ENCODE measurements at places on chromosomes 13 and 19.

- peak; percentile 88 for DNase-seq
These were observed 36.1 kb downstream of the ACTN4 start for GRCh38 chr19:38683393-38684077.

DNA sequence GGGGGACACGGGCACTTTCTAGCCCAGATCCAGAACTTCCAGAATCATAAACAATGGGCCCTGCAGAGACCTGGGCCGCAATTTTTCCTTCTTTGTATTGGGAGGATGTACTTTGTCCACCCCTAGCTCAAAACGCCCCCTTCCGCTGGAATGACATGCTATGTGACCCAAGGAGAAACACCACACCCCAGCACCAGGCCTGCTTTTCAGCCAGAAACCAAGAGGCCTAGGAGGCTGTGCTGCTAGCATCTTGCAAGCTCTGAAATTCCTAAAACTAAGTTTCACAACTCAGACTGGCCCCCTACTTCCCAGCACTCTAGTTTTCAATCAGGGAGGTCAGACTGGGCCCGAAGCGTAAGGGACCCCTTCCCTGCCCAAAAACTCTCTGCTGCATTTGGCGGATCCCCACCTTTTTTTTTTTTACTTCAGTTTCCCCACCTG, 538 bp downstream of the LSM4 start:
- DNase-seq = peak; percentile 55

- DNase-seq = no peak
These were observed 4.9 kb upstream of the ZSWIM4 start for GRCh38 chr19:13790354-13790753.

GRCh38 chr19:54282686-54283470, 2.0 kb upstream of the LILRB2 start:
- no peak for DNase-seq

DNA sequence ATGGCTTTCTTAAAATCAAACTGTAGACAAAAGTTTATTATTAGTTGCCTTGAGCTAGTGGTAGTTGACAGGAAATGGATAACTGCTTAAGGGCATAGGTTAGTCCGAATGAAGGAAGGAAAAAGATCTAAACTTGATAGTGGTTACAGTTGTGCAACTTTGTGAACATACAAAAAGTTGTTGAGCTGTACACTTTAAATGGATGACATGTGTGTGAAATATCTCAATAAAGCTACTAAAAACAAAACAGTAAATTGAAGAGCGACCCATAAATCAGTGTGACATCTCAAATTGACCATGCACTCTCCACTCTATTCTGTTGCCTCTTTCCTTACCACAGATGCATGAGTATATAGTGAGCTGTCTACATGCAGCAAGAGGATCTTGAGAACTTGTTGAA, 1757.8 kb downstream of the PCDH9 start:
- DNase-seq = peak; percentile 14

- DNase-seq = no peak
These were observed 21.0 kb upstream of the ESD start for GRCh38 chr13:46817838-46818476.

- no peak for DNase-seq
These were observed 211.0 kb downstream of the SLC7A1 start for GRCh38 chr13:29384466-29384865.

DNA sequence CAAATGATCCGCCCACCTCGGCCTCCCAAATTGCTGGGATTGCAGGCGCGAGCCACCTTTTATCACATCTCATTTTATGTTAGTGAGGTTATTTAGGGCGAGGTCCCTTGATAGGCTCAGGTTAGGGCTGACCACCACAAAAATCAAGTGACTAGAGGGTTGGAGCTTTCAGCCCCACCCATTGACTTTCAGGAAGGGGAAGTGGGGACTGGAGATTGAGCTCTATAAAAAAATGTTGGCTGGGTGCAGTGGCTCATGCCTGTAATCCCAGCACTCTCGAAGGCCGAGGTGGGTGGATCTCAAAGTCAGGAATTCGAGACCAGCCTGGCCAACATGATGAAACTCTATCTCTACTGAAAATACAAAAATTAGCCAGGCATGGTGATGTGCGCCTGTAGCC, 20.1 kb downstream of the FPR3 start:
- DNase-seq = no peak

All from fibroblast of pulmonary artery (primary cell).